ENCODE measurements at places on chromosomes 16 and 17.

DNA sequence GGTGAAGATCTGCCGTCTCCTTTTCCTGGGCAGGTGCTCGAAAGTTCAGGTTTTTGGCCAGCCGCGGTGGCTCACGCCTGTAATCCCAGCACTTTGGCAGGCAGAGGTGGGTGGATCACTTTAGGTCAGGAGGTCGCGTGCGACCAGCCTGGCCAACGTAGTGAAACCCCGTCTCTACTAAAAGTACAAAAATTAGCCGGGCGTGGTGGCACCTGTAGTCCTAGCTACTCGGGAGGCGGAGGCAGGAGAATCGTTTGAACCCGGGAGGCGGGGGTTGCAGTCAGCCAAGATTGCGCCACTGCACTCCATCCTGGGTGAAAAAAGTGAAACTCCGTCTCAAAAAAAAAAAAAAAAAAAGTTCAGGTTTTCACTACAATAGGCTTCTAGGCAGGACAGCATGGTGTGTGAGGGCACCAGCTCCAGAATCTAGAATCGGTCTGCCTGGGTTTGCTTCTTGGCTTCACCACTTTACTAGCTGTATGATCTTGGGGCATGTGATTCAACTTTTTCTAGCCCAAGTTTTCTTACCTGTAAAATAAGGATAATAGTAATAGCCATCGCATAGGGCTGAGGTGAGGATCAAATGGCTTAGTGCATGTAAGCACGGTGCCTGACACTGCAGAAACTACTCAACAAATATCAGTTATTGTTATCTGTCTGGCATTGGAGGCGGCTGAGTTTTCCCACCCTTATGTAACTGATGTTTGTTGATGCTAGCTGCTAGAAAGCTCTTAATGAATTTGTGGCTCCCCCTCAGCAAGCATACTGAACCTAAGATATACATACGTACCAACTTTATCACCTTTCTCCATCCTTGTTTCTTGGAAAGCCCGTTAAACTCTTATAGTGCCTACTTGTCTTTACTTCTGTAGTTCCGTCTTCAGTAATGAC, 1.3 kb downstream of the PSMD12 start:
- DNase-seq = no peak

DNA sequence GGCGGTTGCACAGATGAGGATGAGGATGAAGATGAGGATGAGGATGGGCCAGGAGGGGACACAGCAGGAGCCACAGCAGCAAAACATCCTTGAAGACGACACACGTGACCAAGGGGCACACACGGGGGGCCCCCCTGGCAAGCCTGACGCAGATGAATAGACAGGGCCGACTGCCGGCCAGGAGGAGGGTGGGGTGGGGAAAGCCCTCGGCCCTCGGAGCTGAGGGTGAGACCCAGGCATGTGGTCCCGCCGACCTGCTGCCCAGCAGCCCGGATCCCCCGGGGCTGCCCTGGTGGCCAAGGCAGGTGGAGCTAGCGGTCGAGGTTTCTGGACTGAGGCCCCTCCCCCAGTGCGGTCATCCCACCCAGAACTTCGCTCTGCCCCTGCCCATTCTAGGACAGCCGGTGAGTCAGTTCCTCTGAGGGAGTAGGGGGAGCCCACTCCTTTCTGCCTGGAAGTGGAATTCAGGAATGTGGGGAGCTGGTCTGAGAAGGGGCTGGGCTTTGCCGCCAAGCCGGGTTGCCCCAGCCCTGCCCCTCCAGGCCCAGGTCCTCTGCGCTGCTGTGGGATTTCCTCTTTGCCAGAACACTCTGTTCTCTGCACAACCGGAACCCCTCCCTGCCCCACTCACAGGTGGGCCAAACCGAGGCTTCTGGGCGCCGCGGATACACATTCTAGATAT, 9.9 kb downstream of the CYGB start:
- DNase-seq = no peak

- DNase-seq = no peak
Observed at GRCh38 chr16:50172195-50172922, 19.3 kb downstream of the TENT4B start.

- no peak for DNase-seq
Observed at GRCh38 chr16:89361751-89362539, 128.4 kb downstream of the ANKRD11 start.

DNA sequence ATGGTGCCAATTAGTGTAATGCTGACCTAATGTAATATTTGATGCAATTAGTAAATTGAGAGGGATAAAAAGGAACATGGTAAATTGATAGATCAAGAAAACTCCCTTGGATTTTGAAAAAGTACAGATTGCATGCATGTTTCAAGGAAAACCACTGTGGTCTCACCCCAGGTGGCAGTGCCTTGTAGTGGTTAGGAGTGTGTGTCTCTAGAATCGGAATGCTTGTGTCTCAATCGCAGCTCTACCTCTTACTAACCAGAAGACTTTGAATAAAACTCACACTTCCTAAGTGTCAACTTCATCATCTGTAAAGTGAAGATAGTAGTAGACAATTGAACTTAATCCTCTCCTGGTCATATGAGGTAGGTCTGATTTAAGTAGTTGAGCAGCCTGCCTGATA, 128.9 kb upstream of the GOT2 start:
- no peak for DNase-seq

- no peak for DNase-seq
Observed at GRCh38 chr17:21525464-21526130, 149.4 kb downstream of the KCNJ12 start.

GRCh38 chr17:45384789-45385262, 47.8 kb downstream of the ARHGAP27 start:
- DNase-seq = no peak

GRCh38 chr16:11609474-11610120, 22.9 kb upstream of the LITAF start:
- DNase-seq = no peak

DNA sequence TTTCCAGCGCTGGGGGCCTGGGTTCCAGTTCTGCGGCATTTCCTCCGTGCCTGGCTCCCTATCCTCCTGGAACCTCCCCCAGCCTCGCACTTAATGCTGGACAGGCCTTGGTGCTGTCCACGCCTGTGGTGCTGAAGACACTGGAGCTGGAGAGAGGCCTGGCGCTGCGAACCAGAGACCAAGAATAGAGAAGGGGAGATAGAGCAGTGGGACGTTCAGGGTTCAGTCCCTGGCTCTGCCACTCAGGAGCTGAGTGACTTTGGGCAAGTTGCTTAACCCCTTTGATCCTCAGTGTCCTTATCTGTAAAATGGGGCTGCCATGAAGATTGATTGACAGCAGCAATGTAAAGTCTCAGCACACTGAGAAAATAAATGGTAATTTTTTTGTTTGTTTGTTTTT, 11.9 kb downstream of the SBK1 start:
- no peak for DNase-seq

GRCh38 chr17:46978489-46979146, 435 bp downstream of the RPRML start:
- DNase-seq = no peak
